Epithelial cell of proximal tubule (primary cell): ENCODE measurements at places on chromosomes 13 and 19.

- DNase-seq: no peak
These were observed 5.0 kb downstream of the LILRB2 start for GRCh38 chr19:54275951-54276350.

GRCh38 chr13:21625366-21625765 lies 21.4 kb upstream of the MICU2 start:
- DNase-seq: no peak

GRCh38 chr13:112624602-112625430 lies 36.9 kb upstream of the TUBGCP3 start:
- no peak for DNase-seq

- no peak for DNase-seq
These were observed 55.5 kb downstream of the TBC1D4 start for GRCh38 chr13:75426421-75426820.

DNA sequence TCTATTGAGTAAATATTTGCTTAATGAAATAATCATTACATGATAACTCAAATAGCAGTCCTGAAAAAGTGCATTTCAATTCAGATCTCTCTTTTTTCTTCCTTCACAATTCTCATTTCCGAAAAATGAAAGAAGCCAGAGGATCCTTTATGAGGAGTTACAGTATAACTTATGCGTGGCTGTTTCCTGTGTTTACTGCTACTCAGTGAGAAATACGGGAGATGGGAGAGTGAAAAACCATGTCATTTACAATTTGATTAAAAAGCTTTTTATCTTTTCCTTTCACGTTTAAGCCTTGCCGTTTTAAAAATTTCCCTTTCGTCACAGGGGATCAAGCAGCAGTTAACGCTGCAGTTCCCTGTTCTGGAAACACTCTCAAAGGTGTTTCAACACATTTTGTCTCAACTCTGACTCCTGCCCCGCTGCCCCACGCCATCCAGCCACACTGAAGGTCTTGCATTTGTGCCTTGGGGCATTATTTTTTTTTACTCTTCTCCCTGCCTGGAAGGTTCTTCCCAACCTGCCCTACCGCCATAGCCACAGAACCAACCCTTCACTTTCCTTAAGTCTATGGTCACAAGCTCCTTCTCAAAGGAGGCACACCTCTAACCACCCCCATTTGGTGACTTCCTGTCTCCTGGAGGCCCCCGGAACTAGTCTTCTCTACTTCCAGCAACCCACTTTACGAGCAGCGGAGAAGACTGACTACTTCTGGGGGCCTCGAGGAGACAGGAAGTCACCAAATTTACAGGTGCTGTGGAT lies 17.0 kb downstream of the KL start:
- DNase-seq: no peak

- no peak for DNase-seq
These were observed 571 bp downstream of the SAFB2 start for GRCh38 chr19:5621945-5622464.

GRCh38 chr19:16095071-16095571 lies 16.6 kb upstream of the RAB8A start:
- no peak for DNase-seq

GRCh38 chr19:38706792-38707511 lies 37.3 kb downstream of the CAPN12 start:
- DNase-seq: no peak

DNA sequence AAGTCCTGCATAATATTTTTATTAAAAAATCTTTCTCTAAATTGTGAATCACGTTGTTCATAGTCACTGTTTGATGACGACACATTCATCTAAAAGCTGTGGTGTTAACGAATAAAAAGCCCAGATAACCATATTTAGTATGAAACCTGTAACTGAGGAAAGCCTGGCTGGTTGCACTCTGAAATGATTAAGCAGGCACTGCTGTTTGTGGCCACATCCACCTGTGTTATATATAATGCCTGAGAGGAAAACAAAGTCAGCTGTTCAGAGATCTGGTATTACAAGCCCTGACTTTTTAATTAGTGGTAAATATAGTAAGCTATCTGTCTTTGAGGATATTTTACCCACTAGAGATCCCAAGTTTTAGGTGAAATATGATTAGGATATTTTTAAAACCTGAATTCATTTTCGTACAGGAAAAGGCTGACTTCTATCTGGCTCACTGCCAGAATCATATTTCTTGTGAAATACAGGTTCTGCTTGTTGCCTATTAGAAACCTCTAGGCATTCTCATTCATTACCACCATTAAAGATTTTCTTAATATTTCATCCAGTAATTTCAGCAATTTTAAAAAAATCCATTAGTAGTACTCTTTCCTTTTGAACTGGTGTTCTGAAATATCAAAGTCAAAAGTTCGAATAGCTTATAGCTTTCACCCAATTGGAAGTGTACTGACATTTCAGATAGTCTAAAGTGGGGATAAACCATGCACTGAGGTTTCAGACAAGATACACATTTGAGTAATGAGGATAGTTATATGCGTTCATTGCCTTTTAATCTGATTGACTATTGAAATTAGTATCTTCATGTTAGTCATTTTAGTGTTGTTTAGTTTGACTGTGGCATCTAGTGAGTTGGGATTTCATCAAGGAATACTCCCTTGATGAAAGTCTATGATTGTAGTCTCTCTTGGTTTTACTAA lies 79.7 kb downstream of the LMO7 start:
- no peak for DNase-seq

DNA sequence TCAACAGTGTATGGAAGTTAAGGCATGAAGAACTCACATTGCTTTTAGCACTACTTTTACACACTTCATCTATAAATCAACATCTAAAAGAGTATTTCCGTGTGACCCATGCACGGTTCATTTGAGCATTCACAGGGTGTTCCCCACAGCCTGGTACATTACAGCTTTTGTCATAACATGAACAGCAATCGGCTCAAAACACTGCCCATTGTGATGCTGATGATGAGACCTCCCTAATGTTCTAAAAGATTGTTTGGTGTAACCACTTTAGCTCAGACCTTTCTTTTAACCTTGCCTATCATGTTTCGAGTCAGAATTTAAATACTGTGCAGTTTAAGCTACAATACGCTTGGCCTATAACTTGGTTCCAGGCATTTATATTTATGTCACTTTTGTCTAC lies 4.1 kb upstream of the KLF5 start:
- no peak for DNase-seq

DNA sequence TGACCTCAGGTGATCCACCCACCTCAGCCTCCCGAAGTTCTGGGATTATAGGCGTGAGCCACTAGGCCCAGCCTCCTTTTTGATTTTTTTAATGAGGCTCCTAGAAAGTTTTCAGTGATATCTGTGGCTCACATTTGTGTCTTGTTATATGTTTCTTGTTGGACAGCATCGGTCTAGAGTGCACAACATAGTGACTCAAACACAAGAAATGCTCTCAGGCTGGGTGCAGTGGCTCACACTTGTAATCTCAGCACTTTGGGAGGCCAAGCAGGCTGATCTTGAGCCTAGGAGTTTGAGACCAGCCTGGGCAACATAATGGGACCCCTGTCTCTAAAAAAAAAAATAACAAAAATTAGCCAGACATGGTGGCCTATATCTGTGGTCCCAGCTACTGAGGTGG lies 8.2 kb downstream of the PHF11 start:
- no peak for DNase-seq

GRCh38 chr13:38173403-38173802 lies 176.2 kb upstream of the UFM1 start:
- DNase-seq: no peak

DNA sequence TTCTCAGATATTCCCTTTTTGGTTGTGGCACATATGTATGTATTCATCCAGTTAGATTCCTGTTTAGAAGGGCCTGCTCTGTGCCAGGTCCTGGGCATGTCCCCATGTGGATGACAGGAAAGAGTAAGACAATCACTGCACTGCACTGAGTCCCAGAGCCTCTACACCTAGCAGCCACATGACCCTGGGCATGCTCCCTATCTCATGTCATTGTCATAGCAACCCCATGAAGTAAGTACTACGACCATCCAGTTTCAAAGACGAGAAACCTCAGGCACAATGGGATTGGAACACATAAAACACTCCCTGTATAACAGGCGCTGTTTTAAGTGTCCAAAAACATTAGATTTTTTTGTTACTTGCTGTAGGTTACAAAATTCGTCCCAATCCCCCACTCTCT lies 594.4 kb downstream of the UQCRFS1 start:
- DNase-seq: no peak
